Stimulated activated CD8-positive, alpha-beta memory T cell treated with anti-CD3 and anti-CD28 coated beads, Interleukin-15, amount 100 ng/mL, for 24 hours (primary cell): ENCODE measurements at places on chromosomes 11 and 22.

DNA sequence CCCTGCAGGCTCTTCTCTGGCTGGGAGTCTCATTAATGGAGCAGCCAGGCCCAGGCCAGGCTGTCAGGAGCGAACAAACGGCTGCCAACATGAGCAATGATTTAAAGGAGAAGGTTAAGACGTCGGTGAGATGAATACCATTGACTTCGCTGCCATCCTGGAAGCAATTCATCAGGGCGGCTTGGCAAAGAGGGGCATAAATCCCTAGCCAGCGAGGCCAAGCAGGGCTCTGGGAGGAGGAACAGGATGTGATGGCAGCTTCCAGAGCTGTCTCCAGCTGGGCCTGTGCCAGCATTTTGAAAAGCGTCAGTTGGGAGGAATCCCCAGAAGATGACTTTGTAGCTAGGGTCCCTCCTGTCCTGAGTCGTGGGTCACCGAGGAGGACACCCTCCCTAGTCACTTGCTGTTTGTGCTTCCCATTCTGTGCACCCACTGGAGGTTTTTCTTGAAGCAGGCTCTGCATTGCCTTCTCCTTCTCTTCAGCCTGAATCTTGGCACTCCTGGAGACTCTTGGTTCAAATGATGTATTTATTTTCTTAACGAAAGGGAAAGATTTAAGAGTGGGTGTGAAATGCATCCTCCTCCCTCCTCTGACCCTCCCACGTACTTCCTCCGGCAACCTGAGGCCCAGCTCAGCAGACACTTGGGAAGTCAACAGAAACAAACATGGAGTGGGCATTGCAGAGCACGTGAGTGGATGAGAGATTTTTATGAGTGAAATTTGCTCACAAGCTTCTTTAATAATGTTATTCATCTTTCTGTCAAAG lies 476.3 kb upstream of the CADM1 start:
- DNase-seq: no peak

DNA sequence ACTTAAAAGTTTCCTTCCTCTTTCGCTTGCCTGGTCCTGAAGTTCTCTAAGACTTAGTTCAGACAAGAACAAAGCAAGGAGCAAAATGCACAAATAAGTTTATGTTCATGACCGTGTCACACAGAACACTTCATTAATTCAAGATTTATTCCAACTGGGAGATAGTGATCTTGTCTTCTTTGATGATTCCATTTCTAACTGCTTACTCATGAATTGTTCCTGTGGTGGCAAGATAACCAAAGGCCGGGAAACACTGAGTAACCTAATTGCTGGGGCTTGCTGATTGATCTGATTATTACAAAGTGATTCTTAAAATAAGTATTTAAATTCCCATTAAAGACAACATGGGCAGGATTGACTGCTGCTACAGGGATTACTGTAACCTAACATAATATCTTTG lies 1462.9 kb upstream of the RAG2 start:
- no peak for DNase-seq

- DNase-seq: no peak
Measured at GRCh38 chr11:100563541-100564280, 123.4 kb upstream of the ARHGAP42 start.

- DNase-seq: no peak
Measured at GRCh38 chr22:49734882-49735281, 92.8 kb downstream of the BRD1 start.

- DNase-seq: no peak
Measured at GRCh38 chr22:23774922-23775436, 2.3 kb downstream of the MMP11 start.

DNA sequence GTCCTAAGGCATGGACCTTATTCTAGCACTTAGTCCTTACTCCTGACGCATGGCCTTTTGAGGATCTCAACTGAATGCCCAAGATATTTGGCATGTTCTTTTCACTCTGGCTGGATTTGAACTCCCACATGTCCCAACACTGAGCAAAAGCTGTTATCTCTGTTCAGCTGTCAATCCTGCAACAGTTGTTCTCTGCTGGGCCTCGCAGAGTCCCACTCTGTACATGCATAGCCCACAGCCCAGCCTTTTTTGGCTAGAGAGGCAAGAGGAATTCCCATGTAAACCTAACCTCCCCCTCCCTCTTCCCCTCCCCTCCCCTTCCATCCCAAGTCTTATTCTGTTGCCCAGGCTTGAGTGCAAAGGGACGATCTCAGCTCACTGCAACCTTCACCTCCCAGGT lies 21.8 kb upstream of the DRG1 start:
- DNase-seq: no peak

GRCh38 chr11:69166218-69167115 lies 10.7 kb downstream of the SMIM38 start:
- DNase-seq: no peak

DNA sequence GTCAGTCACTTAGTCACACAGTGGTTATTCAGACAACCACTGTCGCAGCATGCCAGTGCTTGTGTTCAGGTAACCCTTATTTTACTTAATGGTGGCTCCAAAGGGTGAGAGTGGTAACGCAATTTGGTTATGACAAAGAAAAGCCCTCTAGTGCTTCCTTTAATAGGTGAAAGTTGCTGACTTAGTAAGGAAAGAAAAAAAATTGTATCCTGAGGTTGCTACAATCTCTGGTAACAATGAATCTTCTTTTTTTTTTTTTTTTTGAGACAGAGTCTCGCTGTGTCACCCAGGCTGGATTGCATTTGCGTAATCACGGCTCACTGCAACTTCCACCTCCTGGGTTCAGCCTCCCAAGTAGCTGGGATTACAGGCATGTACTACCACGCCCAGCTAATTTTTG lies 64.5 kb downstream of the C11orf91 start:
- no peak for DNase-seq

GRCh38 chr22:50236731-50237409 lies 8.0 kb downstream of the TUBGCP6 start:
- DNase-seq: no peak

- DNase-seq: no peak
Measured at GRCh38 chr11:93542811-93543229, 371 bp downstream of the SMCO4 start.

GRCh38 chr11:85029964-85030363 lies 597.2 kb downstream of the DLG2 start:
- DNase-seq: no peak

DNA sequence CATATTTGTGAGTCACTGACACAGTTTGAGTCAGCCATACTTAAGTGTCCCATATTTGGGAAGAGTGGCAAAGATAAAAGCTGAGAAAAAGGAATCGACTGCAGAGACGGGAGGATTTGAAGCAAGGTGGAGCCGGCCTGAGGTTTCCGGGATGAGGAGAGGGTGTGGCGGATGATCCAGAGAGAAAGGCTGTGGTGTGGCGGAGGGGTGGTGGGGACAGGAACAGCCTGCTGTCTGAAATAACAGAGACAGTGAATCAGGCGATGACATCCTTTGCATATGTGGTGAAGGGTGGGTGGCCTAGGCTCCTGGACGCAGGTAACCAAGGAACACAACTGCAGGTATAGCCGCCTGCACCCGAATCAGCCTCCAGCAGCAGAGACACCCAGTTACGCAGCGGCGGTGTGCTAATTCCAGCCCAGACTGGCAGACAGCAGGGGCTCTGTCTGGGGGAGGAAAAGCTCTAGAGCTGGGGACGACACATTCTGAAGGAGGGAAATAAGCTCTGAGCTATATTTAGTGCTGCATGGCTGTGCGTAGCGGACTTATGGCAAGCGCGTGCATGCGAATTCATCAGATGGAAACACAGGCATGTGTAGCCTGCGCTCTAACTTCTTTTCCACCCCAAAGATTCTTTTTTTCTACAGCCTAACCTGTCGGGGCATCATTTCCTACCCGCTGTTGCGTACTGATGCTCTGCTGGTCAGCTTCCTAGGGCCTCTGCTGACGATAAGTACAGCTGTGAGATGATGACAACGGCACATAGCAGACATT lies 62.7 kb upstream of the BARX2 start:
- no peak for DNase-seq

- no peak for DNase-seq
Measured at GRCh38 chr11:2797121-2797711, 88.4 kb downstream of the CDKN1C start.

- DNase-seq: no peak
Measured at GRCh38 chr11:86800960-86801272, 574 bp downstream of the PRSS23 start.

GRCh38 chr11:86101493-86101892 lies 32.6 kb upstream of the PICALM start:
- DNase-seq: no peak

- peak; percentile 53 for DNase-seq
Measured at GRCh38 chr22:22877523-22878210, 9.9 kb upstream of the IGLL5 start.

DNA sequence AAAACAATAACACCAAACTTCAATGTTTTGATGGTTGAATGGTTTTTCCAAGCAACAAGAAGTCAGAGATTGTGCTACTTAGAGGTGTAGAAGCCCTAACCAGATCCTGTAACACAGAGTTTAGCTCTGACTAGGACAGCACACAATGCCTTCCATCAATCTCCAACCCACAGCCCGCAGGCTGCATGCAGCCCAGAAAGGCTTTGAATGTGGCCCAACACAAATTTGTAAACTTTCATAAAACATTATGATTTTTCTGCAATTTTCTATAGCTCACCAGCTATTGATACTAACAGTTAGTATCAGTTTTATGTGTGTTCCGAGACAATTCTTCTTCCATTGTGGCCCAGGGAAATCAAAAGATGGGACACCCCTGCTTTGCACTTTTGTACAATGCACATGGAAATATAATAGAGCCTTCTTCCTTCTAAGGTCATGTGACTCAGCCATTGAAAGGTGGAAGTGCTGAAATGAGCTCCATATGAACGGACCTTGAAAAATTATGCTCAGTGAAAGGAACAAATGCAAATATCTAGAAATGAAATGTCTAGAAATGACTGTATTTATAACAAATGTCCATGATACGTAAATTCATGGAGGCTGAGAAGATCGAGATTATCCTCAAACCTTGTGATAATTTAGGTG lies 47.6 kb upstream of the VPREB1 start:
- DNase-seq: no peak

- no peak for DNase-seq
Measured at GRCh38 chr11:31770011-31770700, 41.0 kb downstream of the PAX6 start.

DNA sequence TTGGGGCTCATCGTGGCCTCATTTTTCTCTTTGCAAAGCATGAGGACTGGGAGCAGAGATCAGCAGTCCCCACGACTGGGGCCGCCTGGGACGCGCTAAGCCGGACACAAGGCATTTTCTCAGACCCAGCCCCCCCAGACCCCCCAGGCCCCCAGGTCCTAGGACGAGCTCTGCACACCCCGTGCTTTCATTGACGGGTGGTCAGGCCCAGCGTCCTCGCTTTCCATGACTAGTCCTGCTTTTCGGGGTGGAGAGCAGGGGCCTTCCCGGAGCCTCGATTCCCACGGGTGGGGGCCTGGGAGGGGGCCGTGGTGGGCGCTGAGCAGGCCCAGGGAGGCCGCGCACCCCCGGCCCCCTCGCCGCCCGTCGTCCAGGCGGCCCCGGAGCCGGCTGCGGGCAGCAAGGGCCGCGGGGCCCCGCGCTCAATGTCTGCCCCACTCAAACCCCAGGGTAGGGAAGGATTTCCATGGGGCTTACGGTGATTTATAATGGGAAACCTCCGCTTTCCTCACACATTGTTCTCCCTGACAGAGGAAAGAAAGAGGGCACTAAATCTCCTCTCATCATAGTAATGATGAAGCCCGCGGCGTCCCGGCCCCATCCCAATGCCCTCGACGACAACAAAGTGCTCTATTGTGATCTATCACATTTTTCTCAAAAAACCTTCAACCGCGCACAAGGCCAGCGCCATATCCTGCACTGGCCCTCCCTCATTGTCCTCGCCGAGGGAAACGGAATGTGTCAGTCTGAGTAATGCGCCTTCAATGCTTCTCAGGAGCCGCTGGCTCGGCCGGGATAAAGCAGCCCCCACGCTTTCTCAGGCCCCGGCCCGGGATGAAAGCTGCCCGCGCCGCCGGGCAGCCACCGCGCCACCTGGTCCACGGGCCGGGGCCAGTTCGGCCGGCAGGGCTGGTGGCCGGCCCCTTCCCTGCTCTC lies 10.4 kb upstream of the LINC01488 start:
- no peak for DNase-seq

DNA sequence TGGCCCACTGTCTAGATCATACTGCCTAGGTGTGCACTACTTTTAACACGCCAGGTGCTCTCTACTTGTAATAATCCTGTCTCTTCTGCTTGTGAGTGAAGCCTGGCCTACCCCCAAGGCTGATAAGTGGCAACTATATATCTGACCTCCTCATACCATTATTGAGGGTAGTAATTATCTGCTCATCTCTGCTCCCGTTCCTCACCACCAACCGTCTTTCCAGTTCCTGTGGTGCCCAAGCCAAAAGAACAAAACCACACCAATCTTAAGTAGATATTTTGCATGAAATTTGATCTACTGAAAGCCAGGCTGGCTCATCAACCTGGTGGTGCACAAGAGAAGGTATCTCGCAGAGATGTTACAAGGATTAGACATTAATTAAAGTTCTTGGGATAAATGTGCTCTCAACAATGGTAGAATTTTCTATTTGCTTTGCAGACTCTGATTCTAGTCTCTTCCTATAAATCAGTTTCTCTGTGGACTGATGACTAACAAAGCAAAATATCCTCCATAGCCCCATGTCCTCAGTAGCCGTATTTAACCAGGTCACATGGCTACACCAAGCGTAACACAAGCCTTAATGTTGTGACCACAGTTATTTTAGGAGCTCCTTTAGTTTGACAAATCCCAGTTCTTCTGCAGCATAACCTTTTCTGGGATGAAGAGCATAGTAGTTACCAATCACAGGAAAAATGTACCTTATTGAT lies 267.2 kb downstream of the NTM start:
- no peak for DNase-seq

- DNase-seq: no peak
Measured at GRCh38 chr11:122156940-122157382, 40.9 kb upstream of the BLID start.

- DNase-seq: no peak
Measured at GRCh38 chr11:65213322-65214211, 31.8 kb downstream of the CAPN1 start.

GRCh38 chr22:43777286-43777685 lies 34.8 kb downstream of the EFCAB6 start:
- DNase-seq: no peak

DNA sequence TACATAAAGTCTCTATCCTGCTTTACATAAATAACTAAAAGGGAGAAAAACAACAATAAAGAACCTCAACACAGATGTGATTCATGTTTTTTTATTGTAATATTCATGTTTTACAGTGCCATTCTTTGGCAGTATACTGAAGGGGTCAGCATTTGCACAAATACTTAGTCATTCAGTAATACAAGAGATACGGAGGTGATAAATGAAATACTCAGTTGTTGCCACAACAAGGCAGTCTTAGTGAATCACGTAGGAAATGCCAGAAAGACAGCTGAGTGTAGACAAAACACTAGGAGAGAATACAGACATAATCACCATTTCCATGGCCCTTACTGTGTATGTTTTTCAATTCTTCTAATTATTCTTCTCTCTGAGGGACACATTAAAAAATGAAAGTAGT lies 910.4 kb downstream of the METTL15 start:
- DNase-seq: no peak

GRCh38 chr11:120635136-120635810 lies 123.7 kb downstream of the GRIK4 start:
- DNase-seq: no peak

- DNase-seq: no peak
Measured at GRCh38 chr22:48407256-48407955, 1420.3 kb downstream of the BRD1 start.
